Karpas-422 (cell line): ENCODE measurements at places on chromosomes 12 and 14. TPM values are rescaled to one million over a fixed set of nuclear protein-coding genes. Genes with fewer than 3 reads are reported as not detected.

Gene TAMALIN
- total RNA-seq = 0.47 TPM in 1 of 2 replicates, not detected in the other

Gene AVPR1A
- not detected in 2 replicates for total RNA-seq

Gene CLEC6A
- total RNA-seq = not detected in 2 replicates

Gene NUAK1
- not detected in 2 replicates for total RNA-seq

Gene PGF
- total RNA-seq = 3.5 and 8.3 TPM in 2 replicates

Gene FBXW8
- total RNA-seq = 34.8 TPM in 2 replicates

Gene TAS2R7
- total RNA-seq = 0.47 TPM in 1 of 2 replicates, not detected in the other

Gene NINJ2
- total RNA-seq = 1.8 and 2.4 TPM in 2 replicates

Gene JPH4
- 0.29 TPM in 1 of 2 replicates, not detected in the other for total RNA-seq

Gene RASSF9
- not detected in 2 replicates for total RNA-seq

Gene LBHD2
- not detected in 2 replicates for total RNA-seq

Gene SYCP3
- total RNA-seq = not detected in 2 replicates

Gene METTL25
- total RNA-seq = 15.9 and 31.6 TPM in 2 replicates

Gene DPPA3
- not detected in 2 replicates for total RNA-seq

Gene RPL10L
- not detected in 2 replicates for total RNA-seq

Gene CD4
- total RNA-seq = not detected in 2 replicates

Gene DCTN2
- total RNA-seq = 77.9 and 123 TPM in 2 replicates

Gene GPHN
- total RNA-seq = 4.1 and 7.0 TPM in 2 replicates

Gene EGLN3
- 0.22 TPM in 1 of 2 replicates, not detected in the other for total RNA-seq

Gene TOMM20L
- total RNA-seq = 1.8 TPM in 1 of 2 replicates, not detected in the other

Gene LRP1-AS
- total RNA-seq = not detected in 2 replicates

Gene HPD
- not detected in 2 replicates for total RNA-seq

Gene ASCL1
- total RNA-seq = not detected in 2 replicates

Gene TRPV4
- total RNA-seq = not detected in 2 replicates

Gene EIF4B
- total RNA-seq = 549 and 718 TPM in 2 replicates

Gene THTPA
- total RNA-seq = 16.2 and 57.5 TPM in 2 replicates

Gene DAO
- total RNA-seq = not detected in 2 replicates

Gene TAS2R19
- total RNA-seq = 3.5 and 16.4 TPM in 2 replicates

Gene CMA1
- not detected in 2 replicates for total RNA-seq

Gene NTN4
- total RNA-seq = not detected in 2 replicates

Gene MYBPC1
- total RNA-seq = not detected in 2 replicates

Gene TESPA1
- 35.1 and 41.1 TPM in 2 replicates for total RNA-seq

Gene CD163
- not detected in 2 replicates for total RNA-seq

Gene GPR132
- not detected in 2 replicates for total RNA-seq

Gene RHEBL1
- total RNA-seq = 4.1 and 5.1 TPM in 2 replicates

Gene SOCS2
- total RNA-seq = not detected in 2 replicates

Gene EIF2S3B
- total RNA-seq = 0.78 and 1.0 TPM in 2 replicates

Gene LRP1
- 0.56 and 3.1 TPM in 2 replicates for total RNA-seq

Gene TBX3
- not detected in 2 replicates for total RNA-seq

Gene TAC3
- total RNA-seq = not detected in 2 replicates

Gene STON2
- not detected in 2 replicates for total RNA-seq

Gene LRRC23
- total RNA-seq = 8.7 and 9.7 TPM in 2 replicates

Gene HCAR3
- 0.22 TPM in 1 of 2 replicates, not detected in the other for total RNA-seq

Gene DLK1
- total RNA-seq = not detected in 2 replicates

Gene RITA1
- total RNA-seq = 34.3 and 47.3 TPM in 2 replicates

Gene PPFIA2
- not detected in 2 replicates for total RNA-seq

Gene C1S
- 4.7 TPM in 1 of 2 replicates, not detected in the other for total RNA-seq

Gene HOXC12
- not detected in 2 replicates for total RNA-seq

Gene SLC39A5
- total RNA-seq = 0.61 TPM in 1 of 2 replicates, not detected in the other

Gene SLC6A15
- total RNA-seq = not detected in 2 replicates

Gene TAS2R46
- 0.83 and 6.3 TPM in 2 replicates for total RNA-seq

Gene KCNK10
- 0.07 and 0.76 TPM in 2 replicates for total RNA-seq

Gene NKX2-8
- not detected in 2 replicates for total RNA-seq

Gene SIRT4
- 0.54 and 0.67 TPM in 2 replicates for total RNA-seq

Gene SLC2A3
- total RNA-seq = 20.1 and 38.2 TPM in 2 replicates

Gene TOGARAM1
- 21.5 and 34.2 TPM in 2 replicates for total RNA-seq

Gene GALNT16
- 0.15 TPM in 1 of 2 replicates, not detected in the other for total RNA-seq

Gene KRT2
- not detected in 2 replicates for total RNA-seq

Gene CCDC175
- not detected in 2 replicates for total RNA-seq
